ENCODE measurements at places on chromosomes 7 and 10.

- no peak for DNase-seq
These were observed 4.5 kb upstream of the CCDC6 start for GRCh38 chr10:59910867-59911266.

GRCh38 chr10:44306147-44306710 is 78.7 kb downstream of the CXCL12 start:
- DNase-seq = no peak

DNA sequence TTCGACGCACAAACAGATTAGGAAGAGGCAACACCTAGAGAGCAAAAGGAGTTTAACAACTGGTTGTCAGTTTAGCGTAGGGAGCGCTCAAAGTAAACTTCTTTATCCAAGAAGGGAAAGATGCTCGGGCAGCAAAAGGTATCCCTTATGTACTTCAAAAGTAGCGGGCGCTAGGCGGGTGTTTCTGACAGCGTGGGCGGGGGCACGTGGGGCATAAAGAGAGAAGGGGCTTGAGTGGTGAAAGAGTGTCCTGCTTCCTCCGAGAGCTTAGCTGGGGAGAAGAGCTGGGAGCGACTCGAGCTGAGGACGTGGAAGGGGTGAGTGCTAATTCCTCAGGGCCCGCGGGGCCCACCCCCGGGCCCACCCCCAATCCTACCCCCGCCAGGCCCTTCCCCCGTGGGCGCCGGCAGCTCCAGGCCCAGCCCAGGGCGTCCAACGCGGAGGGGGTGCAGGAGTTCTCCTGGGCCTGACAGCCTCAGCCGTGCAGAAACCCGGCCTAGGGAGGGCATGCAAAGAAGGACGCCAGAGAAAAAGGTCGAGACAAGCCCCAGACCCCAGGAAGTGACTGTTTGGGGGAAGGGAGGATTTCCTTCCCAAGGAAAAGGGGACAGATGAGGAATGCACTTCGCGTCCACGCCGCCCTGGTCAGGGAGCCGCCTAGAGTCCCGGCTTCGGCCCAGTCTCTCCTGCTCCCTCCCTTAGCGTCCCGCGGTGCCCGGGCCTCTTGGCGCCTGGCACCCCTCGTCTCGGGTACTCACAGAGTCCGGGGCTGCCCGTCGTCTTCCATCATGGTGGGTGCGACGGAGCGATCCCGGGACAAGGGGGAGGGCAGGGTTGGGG is 868 bp downstream of the TIAL1 start:
- DNase-seq = no peak

DNA sequence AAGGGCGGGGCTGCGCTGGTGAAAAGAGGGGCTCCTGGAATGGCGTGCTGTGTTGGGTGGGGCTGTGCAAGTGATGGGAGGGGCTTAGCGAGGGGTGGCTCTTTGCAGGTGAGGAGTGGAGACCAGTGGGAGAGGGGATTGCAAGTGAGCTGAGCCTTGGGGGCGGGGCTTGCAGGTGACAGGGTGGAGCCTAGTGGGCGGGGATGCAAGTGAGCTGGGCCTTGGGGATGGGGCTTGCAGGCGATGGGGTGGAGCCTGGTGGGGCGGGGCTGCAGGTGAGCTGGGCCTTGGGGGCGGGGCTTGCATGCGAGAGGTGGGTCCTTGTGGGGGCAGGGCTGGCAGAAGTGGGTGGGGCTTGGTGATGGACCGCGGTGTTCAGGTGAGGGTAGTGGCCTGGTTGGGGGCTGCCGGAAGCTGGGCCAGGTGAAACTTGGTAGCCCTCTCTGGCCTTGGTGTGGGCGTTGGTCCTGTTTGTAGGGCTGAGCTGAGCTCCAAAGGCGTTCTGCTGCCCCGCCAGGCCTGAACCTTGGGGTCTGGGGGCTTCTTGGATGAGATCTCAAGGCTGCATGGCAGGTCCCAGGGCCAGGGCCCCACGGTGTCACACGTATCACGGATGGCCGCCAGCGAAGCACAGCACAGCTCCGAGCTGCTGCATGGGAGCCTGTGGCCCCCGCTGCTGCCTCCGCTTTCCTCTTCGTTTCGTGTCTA is 743 bp upstream of the PITRM1 start:
- DNase-seq = peak; percentile 85

GRCh38 chr7:98341106-98341505 is 59.6 kb downstream of the BRI3 start:
- DNase-seq = no peak

GRCh38 chr10:98644466-98644865 is 197.7 kb upstream of the HPS1 start:
- no peak for DNase-seq

- no peak for DNase-seq
These were observed 72.8 kb downstream of the ALOX5 start for GRCh38 chr10:45446858-45447257.

Measured in anterior cingulate cortex (tissue), 58 donors.